T1000 (cell line): ENCODE measurements at places on chromosomes 2 and 18.
A peak's percentile ranks its signal among the peaks of the same experiment; 100 is the strongest.

DNA sequence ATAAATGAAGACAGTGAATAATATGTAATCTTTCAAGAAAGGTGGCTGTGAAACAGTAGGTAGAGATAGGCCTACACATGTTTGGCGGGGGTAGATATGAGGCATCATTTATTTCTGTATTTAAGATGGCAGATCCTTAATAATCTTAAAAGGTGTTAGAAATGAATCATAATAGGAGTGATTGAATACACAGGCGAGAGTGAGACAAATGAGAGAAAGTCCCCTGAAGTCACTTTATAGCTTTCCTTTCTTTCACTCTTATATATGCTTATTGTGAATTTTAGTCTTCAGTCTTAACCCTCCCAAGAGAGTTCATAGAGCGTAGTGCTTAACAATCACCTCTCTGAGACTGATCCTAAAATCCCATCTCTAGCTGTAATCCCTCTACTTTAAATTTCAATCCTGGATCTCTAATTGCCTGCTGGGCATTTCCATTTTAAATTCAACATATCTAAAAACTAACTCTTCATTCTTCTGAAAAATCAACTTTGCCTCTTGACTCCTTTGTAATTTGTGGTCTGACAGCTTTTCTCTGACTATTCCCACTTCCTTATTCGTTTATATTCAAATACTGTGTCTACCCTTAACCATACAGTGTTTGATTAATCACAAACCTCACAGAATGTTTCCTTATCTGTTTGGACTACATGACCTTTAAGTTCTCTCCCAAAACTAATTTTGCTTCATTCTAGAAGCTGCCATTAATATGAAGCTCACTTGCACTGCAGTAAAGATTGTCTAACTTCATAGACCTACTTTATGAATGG is 463.7 kb upstream of the FSIP2 start:
- no peak for DNase-seq

- peak; percentile 53 for DNase-seq
Measured at GRCh38 chr2:28356095-28356911, 36.4 kb upstream of the FOSL2 start.

GRCh38 chr18:44047585-44047984 is 633.1 kb upstream of the SETBP1 start:
- DNase-seq: no peak

- DNase-seq: no peak
Measured at GRCh38 chr2:234163510-234164045, 113.1 kb downstream of the SPP2 start.

- no peak for DNase-seq
Measured at GRCh38 chr18:3266062-3266608, 4.2 kb downstream of the MYL12B start.

- DNase-seq: no peak
Measured at GRCh38 chr2:106054321-106054720, 139.8 kb downstream of the UXS1 start.

- DNase-seq: no peak
Measured at GRCh38 chr18:46556590-46557206, 100.3 kb downstream of the LOXHD1 start.
